ENCODE measurements at places on chromosomes 1 and 21.

- DNase-seq = no peak
These were observed 78.2 kb downstream of the SKI start for GRCh38 chr1:2306151-2306978.

DNA sequence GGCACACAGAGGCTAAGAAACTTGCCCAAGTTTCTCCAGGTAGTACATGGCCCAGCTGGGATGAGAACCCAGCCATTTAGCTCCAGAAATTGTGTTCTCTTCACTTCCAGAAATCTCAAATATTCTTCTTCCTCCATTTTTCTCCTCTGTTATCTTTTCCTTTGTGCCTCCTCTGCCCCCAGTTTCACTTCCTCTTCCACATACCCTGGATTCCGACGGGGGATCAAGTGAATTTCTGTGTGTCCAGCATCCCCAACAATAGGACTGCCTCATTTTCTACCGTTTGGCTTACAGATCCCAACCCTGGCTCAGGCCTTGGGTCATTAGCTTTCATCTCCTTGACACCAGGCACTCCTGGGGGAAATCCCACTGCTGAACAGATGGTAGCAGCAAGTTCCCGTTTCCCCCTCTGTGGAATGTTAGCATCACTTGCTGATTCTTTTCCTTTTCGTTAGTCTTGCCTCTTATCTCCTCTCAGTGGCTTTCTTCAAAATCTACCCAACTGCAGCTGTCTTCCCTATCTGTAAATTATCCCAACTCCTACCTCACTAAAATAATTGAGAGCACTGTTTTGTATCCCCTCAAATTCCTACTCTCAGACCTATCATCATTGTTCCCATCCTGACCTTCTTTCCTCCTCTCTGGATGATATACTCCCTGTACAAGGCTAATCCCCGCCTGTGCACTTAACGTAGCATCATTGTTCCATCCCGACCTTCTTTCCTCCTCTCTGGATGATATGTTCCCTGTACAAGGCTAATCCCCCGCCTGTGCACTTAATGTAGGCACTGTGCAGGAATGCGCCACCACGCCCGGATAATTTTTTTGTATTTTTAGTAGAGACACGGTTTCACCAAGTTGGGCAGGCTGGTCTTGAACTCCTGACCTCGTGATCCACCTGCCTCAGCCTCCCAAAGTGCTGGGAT is 36.5 kb downstream of the SCCPDH start:
- no peak for DNase-seq

DNA sequence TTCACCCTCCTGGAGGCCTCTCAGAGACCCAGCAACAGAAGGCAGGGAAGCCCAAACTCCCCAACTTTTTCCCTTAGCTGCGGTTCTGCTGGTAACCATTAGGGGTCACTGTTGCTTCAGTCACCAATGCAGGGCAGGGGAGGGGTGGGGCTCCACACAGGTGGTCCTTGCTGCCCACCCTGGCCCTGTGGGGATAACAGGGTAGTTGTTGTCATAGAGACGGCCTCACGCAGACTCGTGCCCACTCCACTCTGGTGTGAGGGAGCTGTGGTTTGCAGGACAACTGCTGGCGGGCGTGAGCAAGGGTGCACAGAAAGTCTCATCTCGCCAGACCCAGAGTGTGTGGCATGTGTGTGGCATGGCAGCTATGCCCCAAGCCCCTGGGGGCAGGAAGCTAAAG is 19.9 kb downstream of the INSRR start:
- no peak for DNase-seq

DNA sequence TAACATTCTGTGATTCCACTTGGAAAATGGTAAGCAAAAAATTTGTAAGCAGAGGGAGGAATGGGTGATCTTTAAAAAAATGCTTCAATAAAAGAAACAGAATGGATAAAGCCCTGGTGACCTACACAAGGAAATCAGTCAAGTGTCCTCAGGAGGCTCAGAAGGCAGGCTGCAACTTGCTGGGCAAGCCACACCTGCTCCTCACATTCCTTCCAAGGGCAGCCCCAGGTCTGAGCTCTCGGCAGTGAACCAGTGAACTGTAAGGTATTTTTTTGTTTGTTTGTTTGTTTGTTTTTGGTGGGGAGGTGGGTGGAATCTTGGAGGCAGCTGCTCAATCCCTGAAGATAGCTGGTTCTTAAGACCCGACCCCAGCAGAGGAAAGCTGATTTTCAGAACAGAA is 4.4 kb downstream of the TACSTD2 start:
- DNase-seq = no peak

GRCh38 chr1:85328713-85329397 is 52.4 kb upstream of the BCL10 start:
- DNase-seq = no peak

- no peak for DNase-seq
These were observed 62.0 kb upstream of the IGSF21 start for GRCh38 chr1:18045621-18046020.

Measured in stimulated activated CD8-positive, alpha-beta memory T cell treated with anti-CD3 and anti-CD28 coated beads, Interleukin-7, amount 100 ng/mL, for 1 hour (primary cell).